ENCODE measurements at places on chromosomes 4 and X. TPM values are rescaled to one million over a fixed set of nuclear protein-coding genes. Genes with fewer than 3 reads are reported as not detected.

PPEF1 gene
- 1.1 TPM for total RNA-seq

TLR2 gene
- 18.8 TPM for total RNA-seq

DCAF12L2 gene
- total RNA-seq = 0.15 TPM

DNA sequence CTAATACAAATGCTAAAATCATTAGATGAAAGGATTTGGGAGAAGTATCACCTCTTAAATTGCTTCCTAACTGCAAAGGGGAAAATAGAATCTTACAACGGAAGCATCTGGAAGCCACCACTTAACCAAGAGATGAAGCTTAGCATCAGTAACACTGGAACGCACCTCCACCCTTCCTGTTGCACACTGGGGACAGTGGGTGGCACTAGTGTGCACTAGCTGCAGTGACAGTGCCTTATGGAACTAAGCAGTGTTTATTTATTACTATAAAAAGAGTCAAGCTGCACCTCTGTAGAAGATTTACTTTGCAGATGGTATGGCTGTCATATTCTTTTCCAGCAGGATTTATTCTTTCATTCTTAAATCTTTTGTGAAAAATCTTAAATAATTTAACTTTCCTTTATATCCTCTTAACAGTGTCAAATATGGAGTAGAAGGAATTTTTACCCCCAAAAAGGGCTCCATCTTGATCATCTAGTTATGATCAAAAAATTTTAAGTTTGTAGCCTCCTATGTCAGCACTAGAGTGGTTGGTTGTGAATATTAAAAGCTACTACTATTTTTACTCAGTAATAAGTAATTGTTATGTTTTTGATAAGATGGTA, 76.7 kb downstream of the SCD5 start:
- DNase-seq = no peak

- no peak for DNase-seq
These were observed 67.5 kb upstream of the CLDN34 start for GRCh38 chrX:9899640-9900111.

GRCh38 chr4:2534904-2535375, 1.5 kb upstream of the FAM193A start:
- no peak for DNase-seq

GRCh38 chr4:107831140-107831539, 6.4 kb downstream of the SGMS2 start:
- DNase-seq = no peak

DNA sequence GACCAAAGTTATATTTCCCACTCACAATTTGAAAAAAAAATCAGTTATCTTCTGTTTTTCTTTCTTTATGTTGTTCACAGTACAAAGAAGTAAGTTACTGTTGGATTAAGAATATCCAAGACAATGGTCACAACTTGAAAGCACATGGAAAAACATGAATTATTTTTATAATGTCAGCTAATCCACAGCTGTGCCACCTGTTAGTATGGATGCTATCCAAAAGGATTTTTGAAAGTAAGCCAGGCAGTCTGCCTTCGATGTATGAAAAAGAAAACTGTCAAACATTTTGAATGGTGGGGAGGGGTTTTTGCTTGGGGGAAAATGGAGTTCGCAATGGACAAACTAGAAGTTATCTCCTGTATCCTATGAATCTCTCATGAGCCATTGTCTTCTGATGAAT, 6.2 kb downstream of the GPM6A start:
- no peak for DNase-seq

DNA sequence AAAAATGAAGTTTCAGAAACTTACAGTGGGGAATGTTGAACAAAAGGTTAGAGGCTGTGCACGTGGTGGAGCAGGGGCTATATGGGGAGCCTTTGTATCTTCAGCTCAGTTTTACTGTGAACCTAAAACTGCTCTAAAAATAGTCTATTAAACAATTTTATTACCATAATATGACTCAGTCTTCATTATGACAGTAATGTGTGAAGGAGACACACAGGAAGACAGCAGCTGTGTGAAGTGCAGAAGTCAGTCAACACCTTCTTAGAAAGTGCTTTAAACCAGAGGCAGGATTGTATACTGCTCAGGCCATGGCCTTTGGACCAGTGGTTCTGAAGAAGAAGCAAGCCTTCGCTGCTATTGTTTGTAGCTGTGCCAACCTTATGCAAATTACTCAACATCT, 89.7 kb downstream of the ARHGAP10 start:
- DNase-seq = no peak
